ENCODE measurements at places on chromosomes 3 and 15. TPM values are rescaled to one million over a fixed set of nuclear protein-coding genes. Genes with fewer than 3 reads are reported as not detected.

CCNDBP1 gene
- total RNA-seq: 154 TPM

DNA sequence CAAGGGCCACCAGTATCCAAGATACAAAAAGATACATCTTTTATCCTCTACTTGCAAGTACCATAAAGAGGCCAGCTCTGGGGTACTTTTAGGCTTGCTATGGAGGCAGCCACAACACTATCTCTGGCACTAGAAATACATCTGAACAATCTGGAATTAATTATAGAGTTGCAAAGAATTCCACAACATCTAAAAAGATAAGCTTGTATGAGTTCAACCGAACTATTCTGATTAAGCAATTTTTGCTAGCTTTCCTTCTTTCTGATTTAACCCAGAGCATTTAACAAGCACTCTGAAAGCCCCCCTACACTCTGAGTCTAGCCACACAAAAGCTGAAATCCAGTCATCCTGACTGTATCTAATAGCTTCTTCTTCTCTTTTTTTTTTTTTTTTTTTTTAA, 95.4 kb downstream of the FRMD5 start:
- H3K27me3 ChIP-seq: no peaks in the 10 kb centered on the region
- H3K4me1 ChIP-seq: peaks cover 6% of the 10 kb centered on the region
- H3K27ac ChIP-seq: no peak overlapping the region
- no peak overlapping the region for H3K4me3 ChIP-seq

DNA sequence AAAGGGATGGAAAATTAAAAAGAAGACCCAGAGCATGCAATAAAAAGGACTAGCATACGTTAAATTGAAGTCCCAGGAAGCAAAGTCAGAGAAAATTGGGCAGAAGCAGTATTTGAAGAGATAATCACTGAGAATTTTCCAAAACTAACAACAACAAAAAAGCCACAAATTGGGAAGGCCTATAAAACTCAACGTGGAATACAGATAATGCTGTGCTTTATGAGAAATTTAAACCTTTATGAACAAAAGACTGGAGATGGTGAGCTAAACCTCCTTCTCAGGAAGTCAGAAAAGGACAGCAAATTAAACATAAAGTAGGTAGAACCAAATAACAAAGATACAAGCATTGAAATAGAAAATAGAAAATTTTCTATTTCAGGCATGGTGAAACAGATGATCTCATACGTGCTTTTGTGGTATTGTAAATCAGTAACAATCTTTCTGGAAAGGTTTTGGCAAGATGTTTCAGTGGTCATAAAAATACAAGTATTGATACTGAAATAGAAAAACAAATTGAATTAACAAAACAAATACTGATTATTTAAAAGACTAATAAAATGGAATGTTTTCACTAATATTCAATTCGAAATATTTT, 55.6 kb downstream of the LYSMD4 start:
- H3K27ac ChIP-seq: no peak overlapping the region
- DNase-seq: no peak
- no peaks in the 10 kb centered on the region for H3K27me3 ChIP-seq
- H3K4me3 ChIP-seq: no peak overlapping the region

PRTG gene
- 93.8 TPM for total RNA-seq

- peaks cover 22% of the 10 kb centered on the region for H3K36me3 ChIP-seq
- DNase-seq: no peak
- H3K4me3 ChIP-seq: no peak overlapping the region
- peaks cover 8% of the 10 kb centered on the region for H3K4me1 ChIP-seq
- H3K27me3 ChIP-seq: no peaks in the 10 kb centered on the region
These were observed 54.8 kb upstream of the UTS2B start for GRCh38 chr3:191385101-191385500.

- DNase-seq: no peak
- H3K27me3 ChIP-seq: no peaks in the 10 kb centered on the region
- H3K4me1 ChIP-seq: no peaks in the 10 kb centered on the region
These were observed 438.9 kb upstream of the ARRDC4 start for GRCh38 chr15:97521381-97522285.

OSBPL10 gene
- total RNA-seq: 32.0 TPM
